ENCODE measurements at places on chromosomes 4 and X.

- DNase-seq = no peak
Measured at GRCh38 chr4:119525005-119525749, 103.4 kb downstream of the PDE5A start.

DNA sequence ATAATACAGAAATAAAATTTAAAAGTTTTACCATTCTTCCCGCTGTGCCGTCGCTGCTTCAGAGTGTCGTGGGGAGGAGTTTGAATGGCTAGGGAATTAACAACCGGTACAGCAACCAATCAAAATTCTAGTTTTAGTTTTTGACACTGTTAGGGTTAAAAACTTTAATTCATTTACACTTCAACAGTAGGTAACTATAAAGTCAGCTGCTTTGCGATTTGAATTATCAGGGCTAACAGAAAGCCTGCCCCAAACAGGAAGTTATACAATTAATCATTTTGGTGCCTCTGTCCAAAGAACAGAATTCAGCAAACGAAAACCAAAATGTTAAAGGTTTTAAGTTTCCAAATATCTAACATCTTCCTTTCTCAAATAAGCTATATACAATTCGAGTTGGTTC, 2.3 kb downstream of the HNRNPD start:
- no peak for DNase-seq

- DNase-seq = no peak
Measured at GRCh38 chrX:122303761-122304160, 880.3 kb upstream of the GRIA3 start.

DNA sequence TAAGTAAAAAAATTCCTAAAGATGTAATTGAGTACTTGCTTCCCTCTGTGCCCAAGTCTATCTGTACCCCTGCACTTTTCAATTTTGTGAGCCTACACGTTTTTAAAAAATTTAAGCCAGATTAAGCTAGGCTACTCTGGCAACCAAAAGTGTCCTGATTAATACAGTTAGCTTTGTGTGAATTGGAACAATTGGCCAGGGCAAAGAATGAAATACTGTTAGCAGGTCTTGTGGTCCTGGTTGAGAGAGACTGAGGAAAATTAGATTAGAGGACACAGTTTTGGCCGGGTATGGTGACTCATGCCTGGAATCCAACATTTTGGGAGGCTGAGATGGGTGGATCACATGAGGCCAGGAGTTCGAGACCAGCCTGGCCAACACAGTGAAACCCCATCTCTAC, 293.3 kb downstream of the RAPGEF2 start:
- no peak for DNase-seq

DNA sequence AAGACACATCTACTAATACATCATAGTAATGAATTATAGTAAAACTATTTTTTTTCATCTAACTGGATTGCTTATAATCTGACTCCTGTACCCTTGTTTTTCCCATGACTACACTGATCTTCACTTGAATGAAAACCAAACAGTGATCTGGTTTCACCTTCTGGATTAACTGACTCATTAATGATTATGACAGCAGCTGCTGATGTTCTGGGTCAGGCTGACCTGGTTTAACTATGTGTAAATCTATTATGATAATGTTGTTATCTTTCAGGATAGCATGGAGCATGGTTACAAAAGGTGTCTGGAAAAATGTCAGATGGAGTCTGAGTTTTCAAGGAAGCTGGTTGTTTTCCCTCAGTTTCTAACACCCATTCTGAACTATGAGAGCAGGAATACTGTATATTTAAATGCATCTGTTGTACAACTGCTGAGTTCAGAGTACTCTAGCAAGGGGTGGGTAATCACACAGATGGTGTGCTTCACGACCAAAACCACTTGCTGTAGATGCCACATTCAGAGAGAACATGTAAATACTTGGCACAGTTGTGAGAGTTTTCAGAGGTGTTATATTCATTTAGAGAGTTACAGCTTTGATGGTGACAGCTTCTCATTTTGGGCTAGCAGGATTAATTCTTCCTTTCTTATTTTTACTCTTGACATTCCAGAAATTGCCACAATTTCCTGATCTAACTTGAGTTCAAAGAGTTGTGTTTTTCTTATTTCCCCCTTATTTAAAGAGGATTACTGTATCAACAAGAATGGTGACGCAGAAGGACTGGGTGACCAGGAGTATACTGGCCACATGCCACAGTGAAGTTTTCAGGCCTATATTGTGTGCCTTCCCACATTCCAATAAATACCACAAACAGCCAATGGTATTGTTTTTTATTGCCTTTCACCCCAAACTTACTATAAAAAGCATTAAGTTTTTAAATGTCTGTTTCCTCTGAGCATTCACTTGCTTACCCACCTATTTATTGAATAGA, 249.7 kb upstream of the TET2 start:
- no peak for DNase-seq

GRCh38 chr4:143424276-143424675, 87.6 kb downstream of the GAB1 start:
- DNase-seq = no peak

DNA sequence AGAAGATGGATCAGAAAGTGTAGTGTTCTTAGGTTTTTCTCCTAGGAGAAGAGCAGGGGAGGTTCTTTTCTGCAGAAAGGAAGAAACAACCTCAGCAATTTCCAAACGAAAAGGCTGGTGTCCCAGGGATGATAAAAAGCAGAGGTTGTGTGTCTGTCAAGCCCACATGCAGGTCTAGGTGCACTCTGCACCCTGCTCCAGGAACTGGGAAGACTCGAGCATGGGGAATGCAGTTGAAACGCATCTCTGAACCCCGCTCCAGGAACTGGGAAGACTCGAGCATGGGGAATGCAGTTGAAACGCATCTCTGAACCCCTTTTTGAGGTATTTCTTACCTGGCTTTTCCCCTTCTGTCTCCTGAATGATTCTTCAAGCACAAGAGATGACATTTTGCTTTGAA, 171.2 kb downstream of the LDB2 start:
- DNase-seq = no peak
